ENCODE measurements at places on chromosomes 11 and 22. TPM values are rescaled to one million over a fixed set of nuclear protein-coding genes. Genes with fewer than 3 reads are reported as not detected.

DNA sequence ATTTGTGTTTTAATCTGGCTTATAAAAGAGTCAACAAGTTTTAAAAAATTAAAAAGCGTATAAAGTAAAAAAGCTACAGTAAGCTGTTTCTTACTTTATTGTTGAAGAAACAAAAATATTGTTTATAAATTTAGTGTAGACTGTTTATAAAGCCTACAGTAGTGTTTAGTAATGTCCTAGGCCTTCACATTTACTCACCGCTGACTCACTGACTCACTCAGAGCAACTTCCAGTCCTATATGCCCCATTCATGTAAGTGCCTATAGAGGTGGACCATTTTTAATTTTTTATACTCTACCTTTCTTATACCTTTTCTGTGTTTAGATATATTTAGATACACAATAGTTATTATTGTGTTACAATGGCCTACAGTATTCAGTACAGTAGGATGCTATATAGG lies 12.2 kb downstream of the MPPED2 start:
- DNase-seq = no peak

DNA sequence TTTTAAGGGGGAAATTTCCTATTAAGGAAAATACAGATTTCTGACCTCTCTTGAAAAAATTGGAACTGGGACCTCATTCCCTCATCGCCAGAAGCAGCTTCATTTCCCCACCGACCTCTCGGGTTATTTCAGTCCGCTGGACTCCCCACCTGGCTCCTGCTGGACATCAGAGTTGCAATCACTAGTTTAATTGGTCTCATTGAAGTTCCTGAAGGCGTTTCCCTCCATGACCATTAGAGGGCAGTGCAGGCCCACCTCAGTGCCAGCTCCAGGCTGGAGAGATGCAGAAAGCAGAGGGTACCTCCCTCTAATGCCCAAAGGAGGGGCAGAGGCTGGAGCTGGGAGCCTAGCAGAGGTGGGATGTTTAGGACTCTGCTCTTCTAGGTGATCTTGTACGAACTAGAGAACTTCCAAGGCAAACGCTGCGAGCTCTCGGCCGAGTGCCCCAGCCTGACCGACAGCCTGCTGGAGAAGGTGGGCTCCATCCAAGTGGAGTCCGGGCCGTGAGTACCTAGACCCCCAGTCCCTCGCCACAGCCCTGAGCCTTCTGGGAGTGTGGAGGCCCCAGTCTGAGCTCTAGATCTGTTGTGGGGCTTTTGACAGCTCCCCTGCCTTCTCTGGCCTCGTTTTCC lies 2.7 kb downstream of the CRYBB3 start:
- peak; percentile 66 for DNase-seq

DNA sequence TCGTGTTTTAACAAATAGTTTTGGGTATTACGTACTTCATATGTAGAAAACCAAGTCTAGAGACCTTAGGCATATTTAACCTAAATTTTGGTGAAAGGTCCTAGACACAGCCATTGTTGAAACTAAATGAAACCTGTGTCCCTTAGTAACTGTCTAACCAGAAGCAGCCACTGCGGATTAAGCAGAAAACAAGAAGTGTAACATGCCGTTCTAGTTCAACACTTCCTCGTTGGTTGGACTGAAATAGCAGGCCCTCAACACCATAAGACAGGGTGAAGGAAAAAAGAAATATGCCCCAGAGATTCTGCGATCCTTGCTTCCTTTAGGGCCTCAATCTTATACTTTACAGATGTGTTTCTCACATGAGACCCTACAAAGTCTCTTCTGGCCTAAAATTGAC lies 2.0 kb downstream of the NAA40 start:
- DNase-seq = no peak

The LDHAL6A gene
- total RNA-seq = not detected

GRCh38 chr11:6746626-6747025 lies 25.1 kb downstream of the OR2AG2 start:
- no peak for DNase-seq

- no peak for DNase-seq
Observed at GRCh38 chr22:48695731-48696305, 1131.9 kb downstream of the BRD1 start.

- DNase-seq = no peak
Observed at GRCh38 chr11:61737636-61738386, 14.6 kb upstream of the MYRF start.

GRCh38 chr11:95584589-95584988 lies 205.0 kb downstream of the FAM76B start:
- DNase-seq = no peak

DNA sequence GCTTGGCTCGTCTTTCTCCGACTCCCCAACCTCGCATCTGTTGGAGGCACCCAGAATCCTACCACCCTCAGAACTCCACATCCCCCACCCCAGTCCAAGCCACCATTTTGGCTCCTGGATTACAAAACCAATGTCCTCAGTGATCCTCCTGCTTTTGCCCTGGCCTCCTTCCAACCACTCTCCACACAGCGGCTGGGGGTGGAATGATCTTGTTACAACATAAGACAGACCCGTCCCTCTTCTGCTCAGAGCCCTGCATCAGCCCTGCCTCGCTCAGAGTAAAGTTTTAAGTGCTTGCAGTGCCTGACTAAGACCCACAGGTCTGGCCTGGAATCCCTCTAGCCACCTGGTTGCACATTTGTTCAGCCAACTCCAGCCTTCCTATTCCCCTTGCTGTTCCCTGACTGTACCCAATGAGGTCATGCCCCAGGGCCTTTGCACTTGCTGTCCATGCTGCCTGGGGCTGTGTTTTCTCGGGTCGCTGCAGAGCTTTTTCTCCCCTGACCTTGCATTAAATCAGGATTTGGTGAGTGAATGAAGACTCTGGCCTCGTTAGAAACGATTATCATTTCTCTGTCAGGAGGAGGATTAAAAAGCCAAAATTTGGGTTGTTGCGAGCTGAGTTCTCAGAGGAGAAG lies 67.3 kb downstream of the IGF2 start:
- DNase-seq = no peak

GRCh38 chr11:78889698-78890097 lies 315.0 kb upstream of the NARS2 start:
- no peak for DNase-seq

GRCh38 chr11:120270386-120270785 lies 30.4 kb downstream of the POU2F3 start:
- DNase-seq = no peak

The TMEM135 gene
- 16.7 TPM for total RNA-seq

GRCh38 chr11:126743628-126744027 lies 256.9 kb downstream of the KIRREL3 start:
- DNase-seq = no peak

The SLN gene
- not detected for total RNA-seq

The NCF4 gene
- 8.7 TPM for total RNA-seq

The TSPAN4 gene
- 5.2 TPM for total RNA-seq

The CASTOR1 gene
- total RNA-seq = 4.0 TPM

The MRGPRF gene
- not detected for total RNA-seq

GRCh38 chr11:76245720-76246119 lies 39.4 kb upstream of the WNT11 start:
- DNase-seq = no peak

The KRTAP5-2 gene
- not detected for total RNA-seq

GRCh38 chr11:86386746-86387145 lies 12.1 kb downstream of the CCDC81 start:
- no peak for DNase-seq

The AIP gene
- total RNA-seq = 160 TPM

- no peak for DNase-seq
Observed at GRCh38 chr11:57936050-57936418, 87.6 kb upstream of the OR9Q1 start.

The IGHMBP2 gene
- 24.8 TPM for total RNA-seq

- no peak for DNase-seq
Observed at GRCh38 chr11:101620026-101620425, 36.2 kb upstream of the TRPC6 start.

The ZNF202 gene
- total RNA-seq = 7.9 TPM

GRCh38 chr11:70674605-70675004 lies 276.3 kb downstream of the CTTN start:
- DNase-seq = no peak

DNA sequence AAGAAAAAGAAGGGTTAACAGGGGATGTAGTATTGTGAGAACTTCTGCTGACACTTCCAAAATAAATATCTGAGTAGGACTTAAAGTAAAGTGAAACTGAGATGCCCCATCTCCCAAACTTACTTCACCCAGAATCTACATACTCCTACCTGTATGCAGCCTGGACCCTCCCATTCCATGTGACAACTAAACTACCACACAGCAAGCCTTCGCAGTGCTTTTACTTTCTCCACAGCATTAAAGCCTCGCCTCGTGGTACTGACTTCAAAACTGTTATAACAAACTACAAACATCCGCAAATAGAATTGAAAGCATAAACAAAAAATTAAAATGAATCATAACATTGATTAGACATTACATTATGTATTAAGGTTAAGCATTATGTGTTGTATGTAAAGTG lies 985 bp downstream of the MPZL2 start:
- no peak for DNase-seq

DNA sequence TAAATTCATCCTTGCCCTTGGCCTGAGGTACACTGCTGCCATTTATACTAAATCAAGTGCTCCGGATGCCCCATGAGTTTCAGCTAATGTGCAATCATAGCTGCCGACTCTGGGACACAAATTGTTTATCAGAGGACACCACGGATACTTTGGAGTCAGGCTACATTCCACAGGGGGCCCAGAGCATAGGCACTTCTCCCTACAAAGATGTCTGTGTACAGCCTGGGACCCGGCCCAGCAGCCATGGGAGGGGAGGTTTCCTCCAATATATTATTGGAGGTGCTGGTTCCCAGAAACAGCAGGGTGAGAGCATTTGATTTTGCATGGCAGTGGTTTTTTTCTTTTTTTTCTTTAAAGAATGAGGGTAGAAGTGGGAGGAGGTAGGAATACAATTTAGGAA lies 31.3 kb downstream of the HTR3B start:
- no peak for DNase-seq

GRCh38 chr22:25380122-25380747 lies 160.8 kb downstream of the CRYBB2 start:
- DNase-seq = no peak

DNA sequence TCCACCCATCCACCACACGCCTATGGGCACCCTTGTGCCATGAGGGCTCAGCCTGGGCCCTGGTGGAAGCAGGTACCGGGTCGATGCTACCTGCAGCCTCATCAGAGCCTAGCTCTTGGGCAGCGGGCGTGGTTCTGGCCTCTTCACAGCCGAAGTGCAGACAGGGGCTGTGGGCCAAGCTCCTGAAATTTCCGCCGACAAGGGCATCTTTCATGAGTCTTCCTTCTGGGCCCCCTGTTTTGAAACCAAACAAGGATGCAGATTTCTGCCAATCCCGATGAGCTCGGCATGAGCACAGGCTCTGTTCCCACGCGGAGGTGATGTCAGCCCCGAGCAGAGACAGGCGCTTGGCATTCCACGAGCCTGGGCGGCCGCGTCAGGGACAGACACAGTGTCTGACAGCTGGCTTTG lies 22.6 kb upstream of the MGAT3 start:
- no peak for DNase-seq

DNA sequence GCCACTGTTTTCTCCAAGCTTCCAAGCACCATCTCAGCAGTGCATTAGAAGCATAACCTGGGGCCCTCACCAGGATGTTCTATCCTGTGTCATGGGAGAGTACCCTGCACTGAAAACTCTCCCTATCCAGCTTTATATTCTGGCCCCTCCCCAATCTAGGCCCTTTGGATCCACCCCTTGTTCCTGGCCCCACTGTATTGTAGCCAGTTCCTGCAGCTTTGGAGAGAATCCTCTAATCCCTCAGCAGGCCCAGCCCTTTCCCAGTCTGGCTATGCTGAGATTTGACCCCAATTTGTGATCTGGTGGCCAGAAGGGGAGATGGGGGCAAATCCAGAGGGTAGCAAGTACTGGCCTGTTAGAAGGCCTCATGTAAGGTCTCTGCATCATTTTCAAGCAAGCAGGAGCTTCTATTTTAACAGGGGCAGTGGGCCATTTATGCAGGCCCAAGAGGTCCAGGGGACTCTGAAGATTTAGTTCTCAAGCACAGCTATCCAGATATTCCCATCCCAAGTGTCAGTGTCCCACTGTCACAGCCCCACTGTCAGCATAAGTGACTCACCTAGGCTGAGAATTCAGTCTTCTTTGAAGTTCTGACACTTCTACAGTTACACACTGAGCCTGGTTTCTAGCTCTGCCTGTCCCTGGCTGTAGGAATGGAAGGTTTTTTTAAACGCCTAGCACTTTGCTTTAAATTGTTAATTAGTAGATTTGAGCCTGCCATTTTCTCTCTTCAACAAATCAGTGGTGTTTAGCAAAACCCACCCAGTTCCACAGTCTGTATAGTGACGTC lies 589.5 kb upstream of the CADM1 start:
- no peak for DNase-seq

The ANAPC15 gene
- 62.6 TPM for total RNA-seq

DNA sequence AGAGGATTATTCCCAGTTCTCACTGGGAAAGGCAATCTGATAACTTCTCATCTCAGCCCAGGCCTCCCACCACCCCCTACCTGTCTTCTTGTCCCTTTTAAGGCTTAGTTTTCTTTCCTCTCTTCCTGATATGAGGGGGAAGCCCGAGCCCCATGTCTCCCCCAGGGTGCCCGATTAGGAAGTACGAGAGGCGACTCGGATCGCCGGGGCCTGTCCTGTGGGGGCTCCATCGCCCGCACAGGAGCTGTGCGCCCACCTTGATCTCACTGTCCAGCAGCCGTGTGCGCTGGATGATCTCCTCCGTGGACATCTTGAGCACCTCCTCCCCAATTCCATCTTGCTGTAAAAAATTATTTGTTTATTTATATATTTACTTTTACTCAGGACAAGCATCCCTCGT lies 628 bp downstream of the PSMC3 start:
- no peak for DNase-seq

DNA sequence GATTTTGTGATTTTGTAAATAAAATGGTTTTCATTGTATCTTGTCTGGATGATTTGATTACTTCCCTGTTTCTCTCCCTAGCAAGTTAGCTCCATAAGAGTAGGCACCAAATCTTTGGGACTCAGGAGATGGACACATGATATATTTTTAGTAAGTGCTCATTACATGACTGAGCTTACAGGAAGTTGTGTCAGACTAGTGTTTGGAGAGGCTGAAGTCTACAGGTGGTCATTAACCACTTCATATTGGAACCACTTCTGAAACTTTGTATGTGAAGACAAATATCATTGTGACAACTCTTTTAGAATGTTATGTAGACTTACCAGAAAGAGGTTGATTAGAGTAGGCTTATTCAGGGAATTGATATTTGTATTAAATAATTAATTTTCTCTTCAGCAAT lies 19.1 kb downstream of the ARHGAP42 start:
- DNase-seq = no peak

The GRM5 gene
- not detected for total RNA-seq
